ENCODE measurements at places on chromosomes 7 and 10.
A peak's percentile ranks its signal among the peaks of the same experiment; 100 is the strongest.

DNA sequence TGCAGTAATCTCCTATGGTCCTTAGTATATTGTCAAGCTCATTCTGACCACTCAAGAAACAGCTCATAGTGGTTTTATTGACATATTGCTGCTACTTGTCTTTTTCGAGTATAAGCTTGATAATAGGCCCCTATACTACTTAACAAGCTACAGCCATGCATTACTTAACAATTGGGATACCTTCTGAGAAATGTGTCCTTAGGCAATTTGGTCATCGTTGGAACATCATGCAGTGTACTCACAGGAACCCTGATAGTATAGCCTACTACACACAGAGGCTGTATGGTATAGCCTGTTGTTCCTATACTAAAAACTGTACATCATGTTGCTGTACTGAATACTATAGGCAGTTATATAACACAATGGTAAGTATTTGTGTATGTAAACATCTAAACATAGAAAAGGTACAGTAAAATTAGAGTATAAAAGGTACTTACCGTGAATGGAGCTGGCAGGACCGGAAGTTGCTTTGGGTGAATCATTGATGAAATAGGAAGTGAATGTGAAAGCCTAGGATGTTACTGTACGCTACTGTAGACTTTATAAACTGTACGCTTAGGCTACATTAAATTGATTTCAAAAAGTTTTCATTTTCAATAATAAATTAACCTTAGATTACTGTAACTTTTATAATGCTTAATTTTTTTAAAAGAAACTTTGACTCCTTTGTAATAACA is 160.9 kb downstream of the LRRC4 start:
- no peak for DNase-seq

GRCh38 chr10:17041626-17042520 is 87.7 kb downstream of the CUBN start:
- DNase-seq = no peak

DNA sequence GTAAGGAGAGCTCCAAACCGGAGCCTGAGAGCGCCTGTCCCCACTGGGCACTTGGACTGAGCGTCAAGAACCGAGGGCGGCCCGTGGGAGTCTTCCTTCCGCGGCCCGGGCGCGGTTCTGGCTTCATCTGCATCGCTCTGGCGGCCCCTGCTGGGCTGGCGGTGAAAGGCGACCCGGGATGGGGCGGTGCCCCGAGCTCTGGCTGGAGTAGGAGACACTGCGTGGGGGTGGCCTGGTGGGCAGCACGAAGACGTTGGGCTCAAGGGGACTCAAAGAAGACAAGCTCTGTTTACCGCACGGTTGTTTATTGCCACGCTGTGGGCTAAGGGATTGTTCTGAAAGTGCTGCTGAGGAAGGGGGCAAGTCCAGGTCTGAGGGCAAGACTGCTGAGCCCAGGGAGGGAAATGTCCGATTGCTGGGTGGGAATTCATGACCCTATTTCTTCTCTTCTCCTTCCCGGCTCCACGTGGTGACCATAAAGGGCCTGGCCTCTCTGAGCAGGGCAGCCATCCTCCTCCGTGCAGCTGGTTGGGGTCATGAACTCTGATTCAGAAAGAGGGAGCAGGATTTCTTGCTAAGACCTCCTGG is 29.8 kb downstream of the PLAU start:
- no peak for DNase-seq

GRCh38 chr10:3478632-3479240 is 306.2 kb upstream of the PITRM1 start:
- DNase-seq = no peak

DNA sequence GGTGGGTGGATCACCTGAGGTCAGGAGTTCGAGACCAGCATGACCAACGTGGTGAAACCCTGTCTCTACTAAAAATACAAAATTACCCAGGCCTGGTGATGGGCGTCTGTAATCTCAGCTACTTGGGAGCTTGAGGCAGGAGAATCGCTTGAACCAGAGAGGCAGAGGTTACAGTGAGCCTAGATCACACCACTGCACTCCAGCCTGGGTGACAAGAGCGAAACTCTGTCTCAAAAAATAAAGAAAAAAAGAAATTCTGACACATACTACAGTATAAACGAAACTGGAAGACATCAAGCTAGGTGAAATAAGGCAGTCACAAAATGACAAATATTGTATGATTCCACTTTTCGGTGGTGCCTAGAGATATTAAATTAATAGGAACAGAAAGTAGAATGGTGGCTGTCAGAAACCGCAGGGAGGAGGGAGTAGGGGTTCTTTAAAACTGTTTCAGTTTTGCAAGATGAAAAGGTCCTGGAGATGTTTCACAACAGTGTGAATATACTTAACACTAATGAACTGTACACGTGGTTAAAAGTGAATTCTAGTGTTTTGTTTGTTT is 23.2 kb downstream of the PILRA start:
- DNase-seq = no peak

- DNase-seq = no peak
These were observed 41.1 kb upstream of the NUPR2 start for GRCh38 chr7:56157238-56157790.

DNA sequence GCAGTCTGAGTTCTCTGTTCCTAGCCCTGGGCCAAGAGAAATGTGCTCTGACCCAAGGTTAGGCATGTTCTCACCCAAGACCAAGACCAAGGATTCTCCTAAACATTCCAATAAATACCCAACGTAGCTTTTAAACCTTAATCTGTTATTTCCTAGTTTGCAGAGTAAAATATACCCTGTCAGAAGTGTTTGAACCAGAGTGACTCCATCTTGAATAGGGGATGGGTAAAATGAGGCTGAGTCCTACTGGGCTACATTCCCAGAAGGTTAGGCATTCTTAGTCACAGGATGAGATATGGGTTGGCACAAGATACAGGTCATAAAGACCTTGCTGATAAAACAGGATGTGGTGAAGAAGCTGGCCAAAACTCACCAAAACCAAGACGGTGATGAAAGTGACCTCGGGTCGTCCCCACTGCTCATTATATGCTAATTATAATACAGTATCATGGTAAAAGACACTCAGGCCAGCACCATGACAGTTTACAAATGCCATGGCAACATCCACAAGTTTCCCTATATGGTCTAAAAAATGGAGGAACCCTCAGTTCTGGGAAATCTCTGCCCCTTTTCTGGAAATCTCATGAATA is 27.7 kb downstream of the PLXNA4 start:
- DNase-seq = peak; percentile 17

DNA sequence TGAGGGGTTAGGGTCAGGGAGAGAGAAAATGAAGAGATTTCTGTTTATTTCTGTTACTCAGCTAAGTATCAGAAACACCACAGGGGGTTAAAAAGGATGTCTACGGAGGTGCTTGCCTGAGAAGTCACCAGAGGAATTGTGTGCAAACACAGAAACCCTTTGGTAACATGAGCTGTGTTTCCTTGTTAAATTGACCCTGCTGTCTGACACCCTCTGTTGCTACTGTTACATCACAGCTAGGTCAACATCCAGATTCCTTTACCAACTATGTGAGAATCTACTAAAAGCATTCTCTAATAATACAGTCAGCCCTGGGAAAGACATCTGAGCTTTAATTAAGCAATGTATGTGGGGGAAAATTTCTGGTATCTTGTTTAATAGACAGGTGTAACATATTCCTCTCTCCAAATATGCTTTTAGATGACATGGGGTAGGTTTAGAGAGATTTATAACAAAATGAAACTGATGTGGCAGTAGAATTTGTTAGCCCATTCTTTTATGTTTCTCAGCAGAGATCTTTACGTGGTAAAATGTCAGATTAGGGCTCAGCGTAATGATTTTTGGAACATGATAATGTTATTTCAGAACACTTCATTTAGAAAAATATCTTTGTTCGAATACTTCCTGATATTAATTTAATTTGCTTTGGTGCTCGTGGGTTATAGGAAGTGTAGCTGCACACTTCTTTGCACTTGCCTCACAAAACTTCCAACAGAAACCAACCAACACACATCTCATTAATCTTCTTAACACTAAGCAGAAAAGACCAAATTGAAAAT is 168.0 kb upstream of the AHR start:
- peak; percentile 42 for DNase-seq

DNA sequence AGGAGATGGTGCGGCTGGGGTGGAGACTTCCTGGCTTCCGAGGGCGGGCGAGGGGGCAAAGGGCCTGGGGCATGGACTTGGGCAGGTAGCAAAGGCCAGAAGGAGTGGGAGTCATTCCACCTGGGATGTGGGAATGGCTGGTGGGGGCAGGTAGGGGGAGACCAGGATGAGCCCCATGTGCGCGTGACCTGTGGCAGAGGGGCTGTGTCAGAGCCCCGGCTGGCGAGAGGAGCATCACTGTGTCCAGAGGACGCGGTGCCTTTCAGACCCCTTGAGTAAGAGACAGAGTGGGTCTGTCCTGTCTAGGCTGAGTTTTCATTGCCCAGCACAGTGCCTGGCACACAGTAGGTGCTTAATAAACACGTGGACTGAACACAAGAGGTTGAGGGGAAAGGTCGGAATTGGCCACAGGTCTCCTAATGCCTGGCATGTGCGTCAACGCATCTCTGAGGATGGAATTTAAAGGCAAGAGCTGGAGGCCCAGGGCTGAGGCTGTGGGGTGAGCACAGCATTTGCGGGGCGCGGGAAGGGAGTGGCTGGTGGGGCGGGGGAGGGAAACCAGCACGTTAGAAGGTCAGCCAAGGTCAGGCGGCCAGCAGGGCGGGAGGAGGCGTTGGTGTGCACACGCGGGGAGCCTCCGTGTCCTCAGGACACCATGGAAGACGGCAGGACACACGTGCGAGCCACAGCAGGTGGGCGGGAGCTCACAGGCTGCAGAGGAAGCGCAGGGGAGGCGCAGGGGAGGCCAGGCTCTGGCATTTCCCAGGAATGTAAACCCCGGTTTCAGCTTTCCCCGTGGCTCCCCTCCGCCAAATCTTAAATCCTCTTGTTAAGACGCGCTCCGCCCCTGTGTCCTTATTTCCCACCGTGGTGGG is 51.8 kb downstream of the CUX1 start:
- no peak for DNase-seq

DNA sequence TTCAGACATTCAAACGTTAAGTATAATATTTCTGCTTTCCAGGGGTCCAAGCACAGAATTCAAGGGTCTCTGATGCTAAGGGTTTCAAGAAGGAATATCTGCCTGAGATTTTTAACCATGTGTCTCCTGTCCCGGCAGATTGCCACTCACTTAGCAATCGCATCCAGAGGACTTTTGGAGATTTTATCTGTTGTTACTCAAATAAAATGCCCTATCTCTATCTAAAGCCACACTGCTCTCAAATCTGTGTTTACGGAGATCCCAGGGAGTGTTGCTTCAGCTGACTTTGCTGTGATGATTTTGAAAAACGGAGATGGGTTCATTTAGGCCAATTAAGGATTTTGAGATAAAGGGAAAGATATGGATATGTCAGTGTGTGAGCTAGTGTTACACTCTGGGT is 359.9 kb downstream of the DGKB start:
- no peak for DNase-seq

DNA sequence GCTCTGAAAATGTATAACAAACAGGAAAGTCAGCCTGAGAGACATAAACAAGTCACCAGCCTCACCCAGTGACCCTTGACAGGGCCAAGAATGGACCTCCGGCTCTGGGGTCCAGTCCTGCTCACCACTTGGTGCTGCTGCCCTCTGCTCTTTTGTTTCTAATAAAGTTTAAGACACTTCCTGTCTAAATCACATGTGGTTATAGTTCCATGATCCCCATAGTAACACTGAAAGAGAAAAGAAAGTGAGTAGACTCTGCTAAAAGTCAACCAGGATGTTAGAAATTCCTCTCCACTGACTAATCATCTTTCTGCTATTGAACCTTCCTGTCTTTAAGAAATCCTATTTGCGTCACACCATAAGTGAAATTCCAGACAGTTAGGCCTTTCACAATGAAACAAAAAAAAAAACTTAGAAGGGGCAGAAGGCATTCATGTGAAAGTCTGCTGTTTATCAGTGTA is 179.2 kb upstream of the BET1 start:
- DNase-seq = peak; percentile 98

DNA sequence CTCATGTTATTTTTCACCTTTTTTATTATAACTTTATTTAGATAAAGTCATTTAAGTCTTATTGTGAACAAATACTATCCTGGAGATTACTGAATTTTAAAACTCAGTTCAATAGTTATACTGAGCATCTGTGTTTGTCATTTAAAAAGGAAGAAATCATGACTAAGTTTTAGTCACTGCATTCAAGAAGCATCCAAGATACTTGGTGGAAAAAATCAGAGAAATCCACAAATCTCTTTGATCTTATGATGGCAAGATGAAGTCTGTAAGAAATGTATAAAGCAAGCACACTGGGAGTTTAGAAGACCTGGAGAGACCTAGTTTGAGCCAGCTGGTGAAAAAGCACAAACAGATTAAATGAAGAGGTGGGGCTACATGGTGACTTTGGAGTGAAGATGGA is 529.8 kb upstream of the IGFBP3 start:
- no peak for DNase-seq

DNA sequence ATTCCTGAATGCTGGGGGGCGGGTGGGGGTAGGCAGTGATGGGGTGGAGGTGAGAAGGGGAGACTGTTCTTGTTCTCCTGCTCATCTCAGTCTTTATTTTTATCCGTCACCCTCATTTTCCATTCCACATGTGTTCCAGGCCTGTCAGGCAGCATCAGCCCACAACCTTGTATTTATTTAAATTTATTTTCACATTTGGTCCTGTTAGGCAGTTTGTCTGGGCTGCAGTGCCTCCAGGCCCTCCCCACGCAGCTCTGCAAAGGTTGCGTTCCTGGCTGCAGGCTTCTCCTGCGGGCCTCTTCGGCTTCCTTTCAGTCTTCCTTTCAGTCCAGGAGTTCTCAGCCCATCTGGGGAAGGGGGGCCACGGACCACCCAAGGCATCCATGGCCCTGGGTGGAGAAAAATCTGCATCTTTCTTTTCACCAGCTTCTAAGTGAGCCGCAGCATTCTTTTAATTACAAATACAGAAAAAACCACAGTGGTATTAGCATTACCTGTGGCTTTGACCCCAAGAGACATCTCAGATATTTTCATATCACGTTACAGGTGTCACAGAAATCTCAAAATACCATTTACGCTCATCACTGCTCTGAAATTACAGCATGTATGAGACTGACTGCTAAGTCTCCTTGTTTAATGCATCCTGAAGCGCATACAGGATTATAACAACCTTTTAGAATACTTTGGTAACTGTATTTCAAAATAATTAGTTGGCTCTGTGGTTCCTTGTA is 94.0 kb downstream of the C10orf105 start:
- no peak for DNase-seq

DNA sequence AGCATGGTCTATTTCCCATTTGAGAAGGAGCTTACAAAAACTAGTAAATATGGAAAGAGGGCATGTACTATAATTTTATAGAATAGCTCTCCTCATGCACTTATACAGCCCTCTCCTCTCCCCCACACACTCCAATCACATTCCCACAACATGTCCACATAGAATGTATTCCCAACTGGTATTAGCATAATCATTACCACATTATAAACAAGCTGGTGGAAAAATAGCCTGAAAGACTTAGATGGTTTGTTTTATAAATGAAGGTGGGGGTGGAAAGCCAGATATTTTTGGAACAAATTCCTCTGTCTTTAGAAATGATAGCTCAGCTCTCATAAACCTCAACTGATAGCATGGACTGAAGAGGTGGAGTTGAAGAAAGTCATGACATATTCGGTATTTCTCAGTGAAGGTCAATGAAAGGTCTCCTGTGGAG is 410.1 kb downstream of the SUGCT start:
- peak; percentile 89 for DNase-seq
